ENCODE measurements at places on chromosomes 5 and 9.

DNA sequence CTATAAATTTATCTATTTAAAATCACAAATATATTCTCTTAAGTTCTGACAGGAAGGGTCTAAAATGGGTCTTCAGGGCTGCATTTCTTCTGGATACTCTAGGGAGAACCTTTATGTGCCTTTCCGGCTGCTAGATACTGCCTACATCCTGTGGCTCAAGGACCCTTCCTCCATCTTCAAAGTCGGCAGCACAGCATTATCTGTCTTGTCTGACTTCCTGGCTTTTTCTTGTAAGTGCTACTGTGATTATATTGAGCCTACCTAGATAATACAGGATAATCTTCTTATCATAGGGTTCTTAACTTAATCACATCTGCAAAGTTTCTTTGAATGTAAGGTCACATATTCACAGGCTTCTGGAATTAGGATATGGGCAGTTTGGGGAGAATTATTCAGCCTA is 943.8 kb upstream of the TYRP1 start:
- DNase-seq = no peak

- peak; percentile 77 for DNase-seq
These were observed 47.3 kb downstream of the TRIO start for GRCh38 chr5:14190194-14191164.

DNA sequence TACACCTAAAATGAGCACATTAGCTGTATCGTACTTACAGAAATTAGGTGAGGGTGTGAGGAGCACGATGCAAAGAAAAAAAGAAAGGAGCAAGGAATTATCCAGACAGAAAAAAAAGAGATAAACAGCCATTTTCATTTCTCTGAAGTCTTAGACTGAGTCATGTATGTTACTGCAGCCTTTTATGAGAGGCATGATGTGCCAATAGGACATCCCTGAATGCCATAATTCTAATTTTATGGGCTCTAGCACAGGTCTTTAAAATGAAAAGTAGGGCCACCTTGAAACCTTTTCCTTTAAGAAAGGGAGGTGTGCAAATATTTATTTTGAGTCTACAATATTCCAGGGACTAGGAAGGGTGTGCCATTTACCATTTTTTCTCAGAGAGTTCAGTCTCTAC is 74.1 kb upstream of the PTPRD start:
- no peak for DNase-seq

- no peak for DNase-seq
These were observed 225.6 kb upstream of the VLDLR start for GRCh38 chr9:2395814-2396612.

GRCh38 chr9:78698371-78698770 is 401.4 kb downstream of the PSAT1 start:
- DNase-seq = no peak

- no peak for DNase-seq
These were observed 28.5 kb upstream of the LRRC70 start for GRCh38 chr5:62550103-62550502.

DNA sequence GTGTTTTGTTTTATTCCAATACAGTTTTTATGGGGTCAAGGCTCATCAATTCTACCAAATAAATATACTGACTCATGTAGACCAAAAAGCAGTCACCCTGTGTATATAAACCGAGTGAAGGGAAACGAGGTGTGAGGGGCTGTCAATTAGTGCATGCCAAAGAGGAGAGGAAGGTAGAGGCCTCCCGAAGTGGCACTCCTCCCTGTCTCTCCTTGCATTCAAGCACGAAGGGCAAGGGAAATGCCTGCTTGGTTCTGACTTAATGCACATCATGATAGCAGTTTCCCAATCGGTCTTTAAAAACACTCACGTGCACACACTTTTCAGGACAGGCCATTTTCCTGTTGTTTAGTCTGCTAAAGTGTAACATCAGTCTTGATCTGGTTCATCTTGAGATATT is 125.6 kb upstream of the SLCO6A1 start:
- no peak for DNase-seq

DNA sequence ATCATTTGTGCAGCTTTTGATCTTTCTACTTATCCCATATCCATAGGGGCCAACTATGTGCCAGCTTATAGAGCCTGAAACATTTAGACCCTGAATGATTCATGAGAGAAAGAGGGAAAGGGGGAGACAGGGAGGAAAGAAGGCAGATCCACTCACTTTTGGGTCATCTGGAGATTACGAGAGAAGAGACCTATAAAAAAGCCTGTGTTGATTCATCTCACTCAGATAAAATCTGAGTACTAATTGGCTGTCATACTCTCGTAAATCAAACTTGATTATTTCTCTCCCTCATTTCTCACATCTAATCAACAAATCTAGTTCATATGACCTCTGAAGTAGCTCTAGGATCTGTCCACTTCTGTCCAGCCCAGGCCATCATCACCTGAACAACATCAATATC is 137.1 kb downstream of the ARL15 start:
- DNase-seq = no peak

DNA sequence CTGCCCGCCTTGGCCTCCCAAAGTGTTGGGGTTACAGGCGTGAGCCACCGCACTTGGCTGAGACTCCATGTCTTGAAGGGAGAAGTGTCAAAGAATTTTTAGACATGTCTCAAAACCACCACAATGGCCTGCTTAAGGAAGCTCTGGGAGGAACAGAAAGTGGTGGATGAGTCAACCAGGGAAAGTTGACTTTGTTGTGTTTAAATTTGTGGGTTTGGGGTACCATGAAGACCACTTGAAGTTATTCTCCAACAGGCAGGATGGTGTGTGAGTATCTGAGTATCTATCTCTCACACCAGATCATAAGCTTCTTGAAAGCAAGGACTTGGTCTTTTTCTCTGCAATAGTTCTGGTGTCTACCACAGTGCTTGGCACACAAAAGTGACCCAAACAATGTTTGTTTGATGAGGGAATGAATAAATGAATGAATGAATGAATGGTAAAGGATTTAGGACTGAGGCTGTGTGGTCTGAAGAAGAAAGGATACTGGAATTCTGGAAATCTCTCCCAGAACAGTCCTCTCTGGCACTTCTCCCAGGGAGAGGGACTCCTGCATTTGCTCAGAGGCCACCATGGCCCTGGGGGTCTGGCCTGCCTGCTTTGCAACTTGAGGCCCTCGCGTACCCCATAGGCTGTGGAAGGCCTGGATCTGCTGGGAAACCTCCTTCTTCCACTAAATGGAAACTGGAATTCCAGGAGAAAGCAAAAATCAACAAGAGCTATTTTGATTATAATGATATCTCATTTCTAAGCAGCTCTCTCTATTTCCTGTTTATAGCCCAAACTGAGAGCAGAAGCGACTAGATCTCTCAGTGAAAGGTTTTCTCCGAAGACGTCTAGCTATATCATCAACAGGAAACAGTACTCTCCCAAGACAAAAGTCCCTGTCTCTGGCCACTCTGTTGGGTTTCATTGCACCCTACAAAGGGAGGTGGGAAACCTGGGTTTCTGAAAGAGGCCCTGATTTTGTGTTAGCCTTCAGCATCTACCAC is 187.9 kb downstream of the PALM2AKAP2 start:
- no peak for DNase-seq

DNA sequence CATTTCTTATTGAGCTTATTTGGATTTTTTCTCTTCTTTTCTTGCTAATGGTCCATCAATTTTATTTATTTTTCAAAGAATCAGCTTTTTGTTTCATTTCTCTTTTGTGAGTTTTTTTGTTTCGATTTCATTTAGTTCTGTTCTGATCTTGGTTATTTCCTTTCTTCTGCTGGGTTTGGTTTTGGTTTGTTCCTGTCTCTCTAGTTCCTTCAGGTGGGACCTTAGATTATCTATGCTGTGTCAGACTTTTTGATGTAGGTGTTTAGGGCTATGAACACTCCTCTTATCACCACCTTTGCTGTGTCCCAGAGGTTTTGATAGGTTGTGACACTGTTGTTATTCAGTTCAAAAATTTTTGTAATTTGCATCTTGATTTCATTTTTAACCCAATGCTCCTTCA is 119.8 kb downstream of the GABRG2 start:
- DNase-seq = no peak

DNA sequence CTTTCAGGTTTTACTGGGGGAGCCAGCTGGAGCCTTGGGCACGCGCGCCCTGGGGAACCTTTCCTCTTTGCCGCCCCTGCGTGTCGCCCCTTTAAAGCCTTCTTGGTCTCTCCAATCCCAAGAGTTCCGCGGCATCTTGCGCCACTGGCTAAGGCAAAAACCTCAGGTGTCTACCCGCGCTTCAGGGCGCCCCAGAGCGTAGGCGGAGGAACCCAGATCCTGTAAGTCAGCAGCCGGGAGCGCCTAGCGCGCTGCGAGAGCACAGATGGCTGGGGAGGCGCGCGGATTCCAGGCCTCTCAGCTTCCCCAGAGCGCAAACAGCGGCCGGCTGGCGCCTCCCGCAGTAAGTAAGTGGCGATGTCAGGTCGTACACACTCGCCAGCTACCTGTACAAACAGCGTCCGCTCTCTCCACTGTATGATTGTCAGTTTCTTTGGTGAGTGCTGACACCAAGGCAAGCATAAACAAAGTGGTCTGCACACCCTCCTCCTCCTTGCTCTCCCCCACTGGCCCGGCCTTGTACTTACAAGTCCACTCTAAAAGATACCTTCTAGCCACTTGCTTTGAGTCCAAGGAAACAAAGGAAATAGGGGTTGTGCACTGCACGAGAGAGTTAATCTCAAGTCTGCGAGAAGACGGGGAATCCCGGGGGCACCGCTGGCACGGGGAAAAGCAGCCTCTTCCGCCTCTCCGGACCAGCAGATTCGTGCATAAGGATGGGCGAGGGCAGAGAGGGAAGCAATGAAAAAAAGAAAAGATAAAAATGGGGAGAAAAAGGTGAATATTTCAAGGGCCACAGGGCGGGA is 2.9 kb downstream of the HTR1A start:
- DNase-seq = no peak

DNA sequence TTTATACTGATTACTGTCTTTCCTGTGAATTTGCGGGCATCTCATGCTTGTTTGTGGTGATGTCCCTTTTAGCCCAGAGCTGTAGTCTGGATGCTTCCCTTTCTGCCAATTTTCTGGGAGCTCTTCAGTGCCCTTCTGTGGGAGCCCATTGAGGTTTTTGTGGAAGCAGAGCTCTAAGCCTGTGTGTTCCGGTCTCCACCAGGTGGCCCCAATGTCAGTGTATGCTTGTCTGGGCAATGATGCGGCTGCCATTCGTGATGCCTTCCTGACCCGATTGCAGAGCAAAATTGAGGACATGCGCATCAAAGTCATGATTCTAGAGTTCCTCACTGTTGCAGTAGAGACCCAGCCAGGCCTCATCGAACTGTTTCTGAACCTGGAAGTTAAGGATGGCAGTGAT is 35.1 kb downstream of the SH3GLB2 start:
- no peak for DNase-seq

- DNase-seq = no peak
These were observed 10.8 kb downstream of the UBE2D2 start for GRCh38 chr5:139571966-139572365.

DNA sequence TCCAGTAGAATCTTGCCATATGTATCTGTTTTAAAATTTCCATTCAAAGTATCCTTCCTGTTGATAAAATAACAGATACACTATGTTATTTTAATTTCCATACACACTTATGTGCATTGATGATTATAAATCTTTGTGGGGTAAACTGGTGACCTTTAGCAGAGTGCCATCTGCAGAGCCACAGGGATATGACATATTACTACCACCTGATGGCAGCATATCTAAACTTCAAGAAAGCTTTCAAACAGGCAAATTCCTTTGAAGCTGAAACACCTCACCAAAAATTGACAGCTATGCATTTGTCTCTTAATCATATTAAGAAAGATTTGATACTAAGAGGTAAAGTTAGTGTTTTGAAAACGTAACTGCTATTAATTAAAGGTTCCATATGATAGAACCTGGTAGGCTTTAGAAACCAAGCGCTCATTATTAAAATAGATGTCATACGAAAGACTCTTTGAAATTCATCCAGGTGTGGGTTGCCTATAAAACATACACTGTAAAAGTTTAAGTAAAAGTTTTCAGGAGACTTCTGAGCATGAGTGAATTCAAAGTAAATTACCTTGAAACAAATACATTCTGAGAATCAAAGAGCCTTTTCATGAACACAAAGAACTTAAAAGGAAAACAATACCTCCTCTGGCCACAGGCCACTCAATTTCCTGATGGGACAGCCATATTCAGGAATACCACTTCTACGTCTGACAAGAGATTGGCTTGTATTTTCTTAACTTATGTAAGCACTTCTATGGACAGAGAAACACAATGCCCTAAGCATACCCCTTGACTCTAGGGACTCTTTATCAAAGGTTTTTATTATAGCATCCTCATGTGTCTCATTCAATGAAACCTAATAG is 93.3 kb downstream of the KIAA0825 start:
- peak; percentile 12 for DNase-seq

- DNase-seq = no peak
These were observed 38.9 kb downstream of the HAVCR1 start for GRCh38 chr5:157020002-157020401.

- DNase-seq = peak; percentile 53
These were observed 38.0 kb downstream of the PALM2AKAP2 start for GRCh38 chr9:109817846-109818472.

- no peak for DNase-seq
These were observed 27.2 kb downstream of the FBXW2 start for GRCh38 chr9:120765910-120766425.

- no peak for DNase-seq
These were observed 9.5 kb upstream of the P4HA2 start for GRCh38 chr5:132237141-132237540.

GRCh38 chr5:178113141-178113787 is at the start of gene N4BP3:
Gene N4BP3 (plus strand): TSS chr5:178113532. CDS start chr5:178119584, 6,052 bp downstream.
- DNase-seq = no peak

- DNase-seq = no peak
These were observed 14.0 kb upstream of the PDLIM4 start for GRCh38 chr5:132243366-132243977.

DNA sequence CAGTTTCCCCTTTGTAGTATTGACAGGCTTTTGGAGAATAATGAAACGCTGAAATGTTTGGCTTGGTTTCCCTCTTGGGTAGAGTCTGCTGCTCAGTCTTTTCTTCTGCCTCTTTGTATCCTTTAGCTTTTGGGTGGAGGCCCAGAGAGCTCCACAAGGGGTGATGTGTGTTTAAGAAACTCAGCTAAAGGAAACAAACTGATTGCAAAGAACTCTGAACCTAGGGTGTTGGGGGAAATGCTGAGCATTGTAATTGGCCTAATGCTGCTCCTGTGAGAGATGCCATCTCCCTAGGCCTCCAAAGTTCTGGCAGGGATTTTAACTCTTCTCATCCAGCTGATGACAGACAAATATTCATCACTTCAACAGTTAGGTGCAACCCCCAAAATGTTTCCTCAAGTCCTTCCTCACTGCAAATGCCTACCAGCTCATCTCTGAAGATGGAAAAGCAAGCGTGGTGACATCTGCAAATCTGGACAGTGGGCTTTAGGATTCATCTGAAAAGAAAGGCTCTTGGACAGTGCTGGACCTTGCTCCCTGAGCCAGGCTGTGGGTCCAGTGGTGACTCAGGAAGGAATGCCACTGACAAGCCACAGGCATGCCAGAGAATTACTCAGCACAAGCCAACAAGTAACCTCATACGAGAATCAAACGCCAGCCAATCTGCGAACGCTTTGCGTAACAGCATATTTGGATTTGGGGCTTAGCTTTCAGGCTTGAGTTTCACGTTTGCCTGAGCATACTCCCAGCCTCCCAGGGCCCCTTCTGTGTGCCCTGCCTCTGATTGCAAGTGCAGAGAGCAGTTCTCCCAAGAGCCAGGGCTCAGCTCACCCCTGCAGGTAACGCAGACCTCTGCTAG is 30.5 kb upstream of the ZSWIM6 start:
- DNase-seq = peak; percentile 82
